Amygdala (tissue), 56 donors: ENCODE measurements at places on chromosomes 12 and 14.
A peak's percentile ranks its signal among the peaks of the same experiment; 100 is the strongest.

DNA sequence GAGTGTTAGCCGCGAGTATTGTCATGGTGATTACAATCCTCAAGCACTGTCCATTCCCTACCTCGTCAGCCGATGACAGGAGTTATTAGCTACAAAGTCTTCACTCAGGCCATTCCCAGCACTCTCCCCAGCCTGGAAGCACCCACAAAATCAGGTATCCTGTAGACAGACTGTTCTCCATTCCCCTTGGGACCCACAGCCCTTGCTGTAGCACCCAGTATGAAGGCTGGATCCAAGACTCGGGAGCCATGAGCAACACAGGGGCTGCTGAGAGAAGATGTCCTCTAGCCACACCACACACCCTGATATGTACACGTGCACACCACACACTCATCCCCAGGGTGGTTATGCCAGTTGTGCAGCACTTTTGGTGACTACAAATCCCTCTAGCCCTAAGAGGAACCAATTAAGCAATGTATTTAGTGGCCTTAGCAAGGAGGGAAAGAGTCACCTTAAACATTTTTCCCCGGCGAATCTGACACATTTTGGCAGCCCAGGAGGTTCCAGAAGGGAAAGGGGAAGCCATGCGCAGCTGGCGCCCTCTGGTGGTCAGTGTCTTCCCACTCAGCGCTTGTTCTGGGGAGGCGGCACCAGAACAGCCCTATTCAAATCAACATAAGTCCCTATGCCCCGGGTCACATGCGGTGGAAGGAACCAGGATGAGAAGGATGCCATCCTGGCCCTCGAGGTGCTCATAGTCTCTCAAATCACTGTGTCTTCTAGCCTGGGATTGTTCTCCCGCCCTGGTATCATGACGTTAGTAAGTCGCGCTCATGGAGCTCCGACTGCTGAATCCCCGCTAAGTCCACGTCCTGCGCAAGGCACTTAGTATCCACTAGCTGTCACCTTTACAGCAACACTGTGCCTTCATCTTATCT lies 96.9 kb downstream of the GCH1 start:
- peak; percentile 24 for DNase-seq

- no peak for DNase-seq
These were observed 114.0 kb downstream of the ETNK1 start for GRCh38 chr12:22738945-22739344.

DNA sequence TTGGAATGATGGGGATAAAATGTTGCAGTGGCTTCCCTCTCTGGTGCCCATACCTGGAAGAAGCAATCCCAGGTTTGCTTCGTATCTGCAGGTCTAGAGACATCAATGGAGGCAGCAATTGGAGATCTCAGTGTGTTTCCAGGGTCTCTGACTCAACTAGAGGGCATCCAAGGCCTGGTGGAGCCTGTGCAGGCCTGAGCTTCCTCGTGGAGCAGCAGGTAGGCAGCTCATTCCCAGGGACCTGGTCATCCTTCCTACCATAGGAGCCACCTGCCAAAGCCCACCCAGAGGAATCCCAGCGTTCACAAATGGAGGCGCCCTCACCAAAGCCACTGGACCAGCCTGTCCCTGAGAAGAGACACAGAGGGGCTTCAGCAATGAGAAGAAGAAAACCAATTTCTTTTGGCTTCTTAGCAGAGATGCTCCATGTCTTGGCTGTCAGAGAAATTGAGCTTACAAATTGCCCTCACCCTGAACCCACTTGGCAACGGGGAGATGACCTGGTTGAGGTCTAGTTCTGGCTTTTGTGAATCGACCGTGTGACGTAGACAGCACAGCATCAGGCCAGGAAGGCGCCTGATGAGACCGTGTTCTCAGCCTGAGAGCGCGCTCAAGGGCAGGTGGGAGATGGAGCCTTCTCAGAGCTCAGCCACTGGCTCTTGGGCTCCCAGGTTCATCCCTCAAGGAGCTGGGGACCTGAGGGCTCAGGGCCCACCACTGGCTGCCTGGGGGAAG lies 283.6 kb downstream of the DPF3 start:
- no peak for DNase-seq

- no peak for DNase-seq
These were observed 114.8 kb upstream of the FUT8 start for GRCh38 chr14:65297744-65298143.

GRCh38 chr12:121883315-121883660 lies 5.3 kb upstream of the PSMD9 start:
- DNase-seq, result no peak

- DNase-seq, result no peak
These were observed 18.8 kb downstream of the CEP170B start for GRCh38 chr14:104883681-104884361.
